ENCODE measurements at places on chromosomes 12 and 14.

GRCh38 chr12:110109037-110109836 lies 14.9 kb upstream of the IFT81 start:
- DNase-seq, result no peak

- peak; percentile 64 for DNase-seq
Measured at GRCh38 chr14:35355981-35356841, 48.3 kb downstream of the NFKBIA start.

DNA sequence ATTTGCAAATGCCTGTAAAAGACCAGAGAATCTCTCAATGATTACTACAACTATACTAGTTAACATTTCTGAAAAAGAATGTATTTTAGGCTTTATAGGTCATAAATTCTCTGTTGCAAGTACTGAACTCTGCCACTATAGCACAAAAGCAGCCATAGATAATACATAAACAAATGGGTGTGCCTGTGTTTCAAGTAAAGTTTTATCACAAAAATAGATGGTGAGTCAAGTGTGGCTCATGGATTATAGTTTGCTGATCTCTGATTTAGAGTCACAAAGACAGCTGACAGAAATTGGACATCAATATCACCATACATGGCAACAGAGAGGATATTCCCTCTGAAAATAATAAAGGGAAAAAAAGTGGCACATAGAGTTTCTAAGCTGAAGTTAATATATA lies 68.1 kb downstream of the FSCB start:
- DNase-seq, result no peak

- DNase-seq, result no peak
Measured at GRCh38 chr12:106715582-106715981, 58.9 kb upstream of the RIC8B start.

All from activated T-cell treated with anti-CD3 and anti-CD28 coated beads, Interleukin-2, amount 50 U/mL, for 72 hours (primary cell).